Activated naive CD4-positive, alpha-beta T cell (primary cell): ENCODE measurements at places on chromosomes 6 and 20.

GRCh38 chr6:19988555-19988954, 151.4 kb downstream of the ID4 start:
- no peak for DNase-seq

DNA sequence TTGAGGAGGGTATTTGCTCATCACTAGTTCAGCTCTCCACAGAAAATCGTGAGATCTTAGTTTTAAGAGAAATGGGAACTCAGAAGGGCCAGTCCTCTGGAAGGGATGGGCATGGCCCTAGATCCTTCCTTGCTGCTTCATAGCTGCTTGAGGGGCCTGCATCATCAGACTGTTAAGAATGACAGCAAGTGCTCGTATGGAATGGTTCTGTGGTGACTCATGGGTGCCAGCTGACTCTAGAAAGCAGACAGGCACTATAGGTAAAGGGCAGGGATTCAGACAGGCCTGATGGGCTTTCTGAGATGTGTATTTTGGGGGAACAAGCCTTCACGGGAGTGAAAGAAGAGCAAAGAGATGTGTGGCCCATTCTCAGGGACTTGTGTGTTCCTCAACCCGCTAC, 90.8 kb downstream of the MYLK4 start:
- DNase-seq, result no peak

DNA sequence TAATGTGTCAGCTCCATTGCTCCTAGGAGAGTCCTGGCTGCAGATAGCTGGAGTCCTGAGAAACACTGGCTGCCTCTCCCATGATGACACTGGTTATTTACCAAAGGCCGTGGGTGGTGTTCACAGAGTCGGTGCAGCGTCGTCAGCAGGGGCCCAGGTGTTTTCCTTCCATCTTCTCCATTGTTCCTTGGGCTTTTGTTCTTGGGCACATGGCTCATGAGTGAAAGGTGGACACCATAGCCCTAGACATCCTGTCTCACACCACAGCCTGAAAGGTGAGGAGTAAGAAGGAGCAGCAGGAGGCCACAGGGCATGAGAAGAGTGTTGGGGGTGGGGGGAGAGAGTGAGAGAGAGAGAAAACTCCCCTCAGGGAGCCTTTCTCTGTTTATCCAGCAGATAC, 9.1 kb downstream of the CST5 start:
- no peak for DNase-seq

DNA sequence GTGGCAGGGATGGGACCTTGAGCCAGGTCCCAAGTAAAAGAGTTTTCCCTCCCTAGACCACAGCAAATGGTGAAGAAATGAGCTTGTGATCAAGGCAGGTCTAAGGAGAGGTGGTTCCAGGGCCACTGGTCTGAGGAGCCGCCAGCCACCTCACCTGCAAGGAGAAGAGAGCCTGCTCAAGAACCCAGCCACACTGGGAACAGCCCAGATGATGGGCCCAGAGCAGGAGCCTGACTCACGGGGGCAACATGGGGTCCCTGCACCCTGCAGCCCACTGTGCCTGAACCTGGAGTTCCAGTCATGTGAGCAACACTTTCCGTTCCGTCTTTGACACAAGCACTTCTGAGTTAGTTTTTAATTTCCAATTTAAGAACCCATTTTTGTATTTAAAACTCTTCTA, 204.5 kb upstream of the CDH4 start:
- DNase-seq, result no peak

DNA sequence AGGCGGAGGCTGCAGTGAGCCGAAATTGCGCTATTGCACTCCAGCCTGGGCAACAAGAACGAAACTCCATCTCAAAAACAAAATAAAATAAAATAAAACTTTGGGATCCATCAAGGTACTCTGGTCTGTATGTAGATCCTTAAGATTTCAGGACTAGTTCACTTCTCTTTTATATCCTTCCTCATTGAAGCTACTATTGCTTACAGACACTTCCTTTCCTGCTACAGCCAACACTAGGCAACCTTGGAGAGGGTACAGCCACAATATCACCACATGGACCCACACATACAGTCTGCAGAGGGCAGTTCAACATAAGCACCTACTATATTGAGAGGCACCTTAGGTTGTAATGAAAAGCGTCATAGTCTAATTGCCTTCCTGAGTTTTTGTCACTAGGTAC, 113.3 kb downstream of the ATXN1 start:
- DNase-seq, result no peak

- no peak for DNase-seq
Observed at GRCh38 chr6:9532621-9533557, 882.0 kb downstream of the TFAP2A start.

GRCh38 chr6:99711302-99711701, 104.7 kb downstream of the PRDM13 start:
- DNase-seq, result no peak

GRCh38 chr6:142222022-142222421, 75.0 kb downstream of the VTA1 start:
- no peak for DNase-seq

- no peak for DNase-seq
Observed at GRCh38 chr6:22227824-22228610, 68.8 kb downstream of the PRL start.

GRCh38 chr6:54874349-54875048, 27.9 kb downstream of the FAM83B start:
- no peak for DNase-seq

GRCh38 chr20:64196309-64196708, 32.1 kb downstream of the MYT1 start:
- DNase-seq, result no peak

GRCh38 chr6:56902641-56903464, 52.1 kb upstream of the BEND6 start:
- DNase-seq, result no peak

GRCh38 chr6:104527761-104528415, 331.8 kb downstream of the HACE1 start:
- DNase-seq, result no peak

- DNase-seq, result no peak
Observed at GRCh38 chr6:159720708-159721107, 6.6 kb upstream of the WTAP start.

DNA sequence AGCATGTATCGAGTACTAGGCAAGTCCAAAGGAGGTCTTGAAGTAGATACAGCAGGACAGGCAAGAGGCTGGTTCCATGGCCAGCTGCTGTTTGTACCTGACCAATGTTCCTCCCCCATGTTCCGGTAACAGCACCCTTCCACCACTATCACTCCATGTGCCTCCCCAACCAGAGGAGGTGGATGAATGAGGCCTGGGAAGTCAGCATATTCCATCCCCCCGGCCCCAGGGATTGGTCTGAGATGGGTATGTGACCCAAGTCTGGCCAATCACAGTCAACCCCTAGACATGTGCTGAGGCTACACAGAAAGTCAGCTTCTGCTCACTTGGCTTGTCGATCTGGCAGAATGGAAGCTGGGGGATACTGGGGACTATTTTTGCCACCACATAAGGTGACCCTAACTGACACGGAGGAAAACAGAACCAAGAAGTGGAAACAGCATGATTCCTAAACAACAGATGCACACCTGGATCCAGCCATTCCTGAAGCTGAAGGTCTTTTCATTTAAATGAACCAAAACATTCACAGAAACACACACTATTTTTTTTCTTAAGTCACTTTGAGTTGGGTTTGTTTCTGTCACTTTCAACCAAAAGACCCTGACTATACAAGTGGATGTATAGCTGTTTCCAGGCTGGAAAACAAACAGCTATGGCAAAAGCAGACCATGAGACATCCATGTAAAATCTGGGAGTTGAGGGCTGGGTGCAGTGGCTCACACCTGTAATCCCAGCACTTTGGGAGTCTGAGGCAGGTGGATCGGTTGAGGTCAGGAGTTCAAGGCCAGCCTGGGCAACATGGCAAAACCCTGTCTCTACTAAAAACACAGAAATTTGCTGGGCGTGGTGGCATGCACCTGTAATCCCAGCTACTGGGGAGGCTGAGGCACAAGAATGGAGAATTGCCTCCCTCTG, 70.4 kb upstream of the PTPN1 start:
- no peak for DNase-seq

GRCh38 chr6:95387845-95388244, 189.5 kb upstream of the MANEA start:
- DNase-seq, result no peak

- DNase-seq, result no peak
Observed at GRCh38 chr6:14470671-14471070, 353.1 kb downstream of the CD83 start.

DNA sequence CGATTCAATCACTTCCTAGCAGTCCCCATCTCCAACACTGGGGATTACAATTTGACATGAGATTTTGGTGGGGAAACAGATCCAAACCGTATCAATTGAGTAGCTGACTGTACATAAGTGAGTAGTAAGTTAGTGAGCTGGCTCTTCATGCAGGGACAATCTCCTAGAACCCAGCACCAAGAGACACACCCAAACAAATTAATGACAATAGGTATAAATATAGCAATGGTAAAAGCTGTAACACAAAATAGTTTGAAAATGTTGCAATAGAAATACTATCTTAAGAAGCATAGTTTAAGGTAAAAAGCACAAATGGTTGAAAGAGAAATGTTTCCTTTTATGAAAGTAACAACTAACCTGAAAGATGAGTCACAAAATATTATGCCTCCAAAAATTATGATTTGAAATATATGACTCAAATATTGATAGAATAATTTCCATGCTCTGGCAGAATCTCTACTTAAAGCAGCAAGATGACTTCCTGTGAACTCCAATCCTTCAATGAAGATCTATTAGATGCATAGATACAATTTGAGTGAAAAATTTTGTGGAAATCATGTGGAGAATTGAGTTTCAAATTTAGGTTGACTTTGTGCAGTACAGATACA, 5.4 kb upstream of the SIRPB1 start:
- DNase-seq, result no peak

DNA sequence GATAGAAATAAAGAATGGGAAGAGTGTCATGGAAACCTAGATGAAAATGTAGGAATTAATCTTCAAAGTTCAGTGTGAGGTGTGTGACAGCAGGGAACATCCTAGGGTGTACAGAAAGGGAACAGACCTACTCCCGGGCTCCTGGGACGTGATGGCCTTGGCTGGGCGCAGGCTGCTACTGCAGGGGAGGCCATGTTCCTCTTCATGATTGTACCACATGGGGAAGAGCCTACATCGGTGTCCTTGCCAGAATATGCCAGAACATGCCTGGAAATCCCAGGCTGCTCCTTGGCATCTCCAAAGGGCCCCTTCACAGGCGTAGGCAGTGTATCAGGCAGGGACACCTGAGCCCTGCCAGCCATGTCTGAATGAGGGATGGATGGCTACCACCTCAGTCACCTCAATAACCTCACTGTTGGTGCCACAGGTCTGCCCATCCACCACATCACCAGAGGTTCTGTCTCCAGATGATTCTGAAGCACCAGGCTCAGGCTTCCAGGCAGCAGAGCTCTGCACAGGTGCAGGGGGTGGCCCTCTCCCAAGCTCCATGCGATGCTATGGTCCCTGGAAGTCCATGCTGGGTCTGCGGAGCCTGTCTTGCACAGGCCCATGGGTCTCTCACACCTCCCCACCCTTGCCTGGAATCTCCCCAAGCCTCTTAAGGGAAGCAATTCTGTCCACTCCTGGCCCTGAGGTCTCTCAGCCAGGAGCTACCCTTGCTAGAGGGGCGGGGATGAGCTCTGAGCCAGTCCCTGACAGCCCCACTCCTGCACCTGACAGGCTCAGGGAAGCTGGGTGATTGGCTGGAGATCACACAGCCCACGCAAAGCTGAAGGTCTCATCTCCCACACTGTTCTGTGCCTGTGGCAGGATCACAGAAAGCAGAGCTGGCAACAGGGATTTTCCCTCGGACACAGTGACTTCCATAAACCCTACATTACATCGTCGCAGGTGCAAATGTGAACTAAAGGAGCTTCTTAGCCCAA, 20.2 kb downstream of the RAMACL start:
- DNase-seq, result no peak

- DNase-seq, result no peak
Observed at GRCh38 chr6:149041953-149042352, 275.6 kb upstream of the TAB2 start.

GRCh38 chr6:74733830-74734620, 471.8 kb downstream of the COL12A1 start:
- DNase-seq, result no peak

DNA sequence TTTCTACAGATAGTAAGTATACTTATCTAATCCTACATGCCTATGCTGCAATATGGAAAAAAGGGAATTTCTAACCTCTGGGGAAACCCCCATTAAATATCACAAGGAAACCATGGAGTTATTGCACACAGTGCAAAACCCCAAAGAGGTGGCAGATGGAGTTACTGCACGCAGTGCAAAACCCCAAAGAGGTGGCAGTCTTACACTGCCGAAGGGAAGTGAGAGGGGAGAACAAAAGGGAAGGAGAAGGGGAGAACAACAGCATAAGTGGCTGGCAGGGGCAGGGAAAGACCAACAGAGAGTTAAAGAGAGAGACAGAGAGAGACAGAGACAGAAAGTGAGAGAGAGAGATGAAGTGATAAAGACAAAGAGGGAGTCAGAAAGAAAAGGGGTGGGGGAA, 43.8 kb upstream of the EIF2S2 start:
- no peak for DNase-seq

GRCh38 chr6:111759836-111760785, 113.1 kb downstream of the FYN start:
- no peak for DNase-seq

GRCh38 chr6:113809826-113810225, 47.3 kb upstream of the MARCKS start:
- no peak for DNase-seq

GRCh38 chr6:114556846-114557488, 214.1 kb upstream of the HS3ST5 start:
- no peak for DNase-seq

DNA sequence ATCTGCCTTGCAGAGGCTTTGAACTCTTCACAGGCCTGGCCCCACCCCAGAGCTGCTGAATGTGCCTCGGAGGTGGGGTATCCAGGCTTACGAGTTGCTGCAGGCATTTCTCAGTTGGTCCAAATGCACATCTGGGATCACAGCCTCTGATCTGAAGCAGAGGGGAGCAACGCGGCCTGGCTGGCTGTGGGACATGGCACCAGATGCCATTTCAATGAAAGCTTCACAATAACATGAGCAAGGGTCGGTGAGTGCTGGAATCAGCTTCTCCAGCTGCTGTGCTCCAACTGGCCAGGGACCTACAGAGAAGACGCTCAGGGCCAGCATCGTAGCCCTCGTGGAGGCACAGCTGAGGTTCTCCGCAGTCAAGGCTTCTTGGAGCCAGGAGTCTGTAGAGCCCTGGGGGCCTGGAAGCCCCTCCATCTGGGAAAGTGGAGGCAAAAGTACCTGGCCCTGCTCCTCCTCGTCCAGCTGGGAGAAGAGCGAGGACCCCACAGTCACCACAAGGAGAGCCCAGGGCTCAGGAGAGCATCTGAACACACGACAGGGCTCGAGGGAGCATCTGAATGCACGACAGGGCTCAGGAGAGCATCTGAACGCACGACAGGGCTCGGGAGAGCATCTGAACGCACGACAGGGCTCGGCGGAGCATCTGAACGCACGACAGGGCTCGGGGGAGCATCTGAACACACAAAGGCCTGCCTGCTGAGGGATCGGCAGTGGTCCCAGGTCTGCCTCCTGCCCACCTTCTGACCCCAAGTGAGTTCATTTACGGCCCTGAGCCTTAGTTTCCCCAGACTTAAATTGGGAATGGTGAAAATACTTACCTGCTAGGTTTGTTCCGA, 165.2 kb downstream of the DLL1 start:
- DNase-seq, result no peak
